ENCODE measurements at places on chromosomes 7 and 10.
A peak's percentile ranks its signal among the peaks of the same experiment; 100 is the strongest.

GRCh38 chr7:47262881-47263280, 319.0 kb downstream of the TNS3 start:
- no peak for DNase-seq

GRCh38 chr10:99630433-99630832, 10.2 kb upstream of the SLC25A28 start:
- DNase-seq: no peak

DNA sequence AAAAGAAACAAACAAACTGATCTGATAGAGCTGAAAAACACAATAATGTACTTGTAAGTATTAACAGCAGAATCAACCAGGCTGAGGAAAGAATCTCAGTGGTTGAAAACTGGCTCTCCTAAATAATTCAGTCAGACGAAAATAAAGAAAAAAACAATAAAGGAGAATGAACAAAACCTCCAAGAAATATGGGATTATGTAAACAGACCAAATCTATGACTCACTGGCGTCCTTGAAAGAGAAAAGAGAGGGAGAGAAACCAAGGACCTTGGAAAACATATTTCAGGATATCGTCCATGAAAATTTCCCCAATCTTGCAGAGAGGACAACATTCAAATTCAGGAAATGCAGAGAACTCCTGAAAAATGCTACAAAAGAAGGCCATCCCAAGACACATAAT, 62.9 kb downstream of the FBXL13 start:
- DNase-seq: no peak

GRCh38 chr7:96067321-96067720, 254.6 kb downstream of the SLC25A13 start:
- DNase-seq: no peak

DNA sequence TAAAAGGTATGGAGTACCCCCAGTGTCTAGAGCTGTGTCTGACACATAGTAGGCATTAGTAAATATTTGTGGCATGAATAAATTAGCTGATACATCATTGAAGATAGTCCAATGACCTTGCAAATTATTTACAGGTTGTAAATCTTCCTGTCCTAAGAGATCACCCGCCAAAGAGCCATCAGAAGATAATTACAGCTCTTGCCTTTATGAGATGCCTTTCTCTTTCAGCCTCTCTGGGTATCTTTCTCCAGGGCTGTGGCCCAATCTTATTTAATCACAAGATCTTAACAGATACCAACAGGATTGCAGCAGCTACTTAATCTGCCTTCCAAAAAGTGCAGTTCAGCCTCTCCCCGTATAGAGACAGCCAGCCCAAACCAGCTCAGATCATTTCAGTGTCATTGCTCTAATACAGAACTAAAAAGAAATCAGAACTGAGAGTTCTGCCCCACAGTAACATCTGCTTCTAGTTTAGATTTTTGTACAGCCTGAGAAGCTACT, 41.5 kb downstream of the MYOF start:
- DNase-seq: no peak

- no peak for DNase-seq
Measured at GRCh38 chr7:17971411-17971810, 31.1 kb upstream of the SNX13 start.

DNA sequence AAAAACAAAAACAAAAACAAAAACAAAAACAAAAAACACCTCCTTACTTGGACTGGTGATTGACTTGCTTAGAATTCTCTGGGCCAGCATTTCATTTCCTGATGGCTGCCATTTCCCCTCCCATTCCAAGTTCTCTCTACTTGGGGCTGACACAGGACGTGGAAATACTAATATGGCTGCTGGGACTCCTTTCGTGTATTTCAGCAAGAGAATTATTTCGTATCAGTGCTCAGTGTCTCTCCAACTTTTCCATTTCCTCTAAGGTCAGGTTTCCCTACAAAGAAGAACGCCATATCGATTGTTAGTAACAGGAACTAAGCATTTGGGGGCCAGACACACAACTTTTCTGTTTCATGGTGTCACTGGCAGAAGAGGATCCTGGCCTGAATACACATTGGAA, 22.5 kb upstream of the VAX1 start:
- no peak for DNase-seq

DNA sequence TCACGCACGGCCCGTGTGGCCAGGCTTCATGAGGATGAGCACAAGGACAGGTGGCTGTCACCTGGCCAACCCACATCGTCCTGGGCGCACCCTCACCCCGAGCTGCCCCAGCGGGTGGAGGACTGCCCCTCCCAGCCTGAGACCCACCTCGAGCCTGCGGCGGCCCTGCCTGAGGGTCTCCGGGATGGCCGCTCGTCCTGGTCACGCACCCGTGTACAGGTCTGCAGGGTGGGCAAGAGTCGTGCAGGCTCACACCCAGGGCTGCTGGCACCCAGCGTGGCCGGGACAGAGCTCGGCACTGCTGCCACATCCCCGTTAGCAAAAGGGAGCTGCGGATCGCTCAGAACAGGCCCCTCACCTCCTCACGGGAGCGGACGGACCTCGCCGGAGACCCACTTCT, 14.4 kb upstream of the UTF1 start:
- DNase-seq: no peak

DNA sequence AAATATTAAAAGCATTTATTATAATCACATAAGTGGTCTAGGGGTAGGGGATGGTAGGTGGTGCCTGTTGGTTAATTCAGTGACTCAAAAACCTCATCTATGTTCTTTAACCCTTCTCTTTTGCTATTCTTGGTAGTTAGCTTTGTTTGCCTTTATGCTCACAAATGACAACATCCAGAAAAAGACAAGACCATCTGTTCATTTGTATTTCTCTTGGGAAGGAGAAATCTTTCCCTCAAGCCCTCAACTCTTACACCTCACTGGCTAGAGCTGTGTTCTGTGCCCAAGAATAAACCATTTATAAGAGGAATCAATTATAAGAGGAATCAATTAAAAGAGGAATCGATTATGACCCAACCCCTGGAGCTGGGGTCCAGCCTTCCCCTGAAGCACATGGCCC, 10.8 kb upstream of the IFRD1 start:
- DNase-seq: no peak

GRCh38 chr7:101216001-101216859, 1.2 kb downstream of the PLOD3 start:
- DNase-seq: peak; percentile 33

DNA sequence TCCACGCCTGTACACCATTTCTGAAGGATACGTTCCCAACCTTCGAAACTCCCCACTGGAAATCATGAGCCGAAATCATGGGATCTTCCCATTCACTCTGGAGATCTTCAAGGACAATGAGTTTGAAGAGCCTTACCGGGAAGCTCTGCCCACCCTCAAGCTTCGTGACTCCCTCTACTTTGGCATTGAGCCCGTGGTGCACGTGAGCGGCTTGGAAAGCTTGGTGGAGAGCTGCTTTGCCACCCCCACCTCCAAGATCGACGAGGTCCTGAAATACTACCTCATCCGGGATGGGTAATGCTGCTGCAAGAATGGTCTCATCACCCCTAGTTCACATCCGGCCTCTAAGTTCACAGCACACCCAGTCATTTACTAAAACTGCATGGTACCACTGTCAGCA, 30.3 kb downstream of the PLA2G12B start:
- DNase-seq: no peak

DNA sequence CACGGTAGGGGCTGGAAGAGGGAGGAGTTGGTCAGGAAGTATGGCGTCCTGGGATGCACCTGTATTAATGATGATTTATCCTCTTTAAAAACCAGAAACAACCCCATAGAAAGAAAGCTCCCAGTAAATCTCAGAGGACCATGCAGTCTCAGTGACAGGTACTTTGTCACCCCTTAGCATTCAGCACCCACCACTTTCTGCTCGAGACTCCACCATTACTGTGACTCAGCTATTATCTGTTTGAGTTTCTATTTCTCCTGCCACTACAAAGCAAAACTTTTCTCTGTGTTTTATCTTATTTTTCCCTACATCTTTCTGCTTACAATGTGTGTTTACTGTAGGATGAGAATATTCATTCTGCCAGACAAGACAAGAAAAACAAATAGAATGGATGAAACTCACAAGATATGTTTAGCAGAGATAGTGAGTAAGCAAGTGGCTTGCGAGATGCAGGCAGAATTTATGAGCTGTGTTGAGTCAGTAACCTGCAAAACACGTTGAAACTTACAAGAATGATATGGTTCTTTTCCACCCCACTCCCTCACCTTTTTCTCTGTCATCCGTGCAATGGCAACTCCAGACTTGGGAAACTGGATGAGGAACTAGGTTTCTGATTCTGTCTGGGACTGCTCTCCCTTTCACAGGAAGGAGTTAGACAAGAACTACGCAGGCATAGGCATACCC, 127.1 kb downstream of the AOAH start:
- DNase-seq: no peak

GRCh38 chr7:73602721-73603651, 21.3 kb downstream of the MLXIPL start:
- no peak for DNase-seq

GRCh38 chr7:112009081-112009480, 197.1 kb downstream of the DOCK4 start:
- DNase-seq: no peak

- DNase-seq: no peak
Measured at GRCh38 chr7:123738356-123738755, 10.4 kb downstream of the WASL start.

- DNase-seq: peak; percentile 32
Measured at GRCh38 chr7:112898432-112899290, 108.5 kb upstream of the TMEM168 start.

DNA sequence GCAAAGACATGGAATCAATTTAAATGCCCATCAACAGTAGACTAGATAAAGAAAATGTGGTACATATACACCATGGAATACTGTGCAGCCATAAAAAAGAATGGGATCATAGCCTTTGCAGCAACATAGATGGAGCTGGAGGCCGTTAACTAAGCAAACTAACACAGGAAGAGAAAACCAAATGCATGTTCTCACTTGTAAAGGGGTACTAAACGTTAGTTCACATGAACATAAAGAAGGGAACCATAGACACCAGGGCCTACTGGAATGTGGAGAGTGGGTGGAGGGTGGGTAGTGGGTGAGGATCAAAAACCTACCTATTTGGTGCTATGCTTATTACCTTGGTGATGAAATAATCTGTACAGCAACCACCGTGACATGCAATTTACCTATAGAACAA, 78.4 kb upstream of the GSDME start:
- no peak for DNase-seq

GRCh38 chr7:105718511-105718925, 137.2 kb upstream of the EFCAB10 start:
- peak; percentile 28 for DNase-seq

DNA sequence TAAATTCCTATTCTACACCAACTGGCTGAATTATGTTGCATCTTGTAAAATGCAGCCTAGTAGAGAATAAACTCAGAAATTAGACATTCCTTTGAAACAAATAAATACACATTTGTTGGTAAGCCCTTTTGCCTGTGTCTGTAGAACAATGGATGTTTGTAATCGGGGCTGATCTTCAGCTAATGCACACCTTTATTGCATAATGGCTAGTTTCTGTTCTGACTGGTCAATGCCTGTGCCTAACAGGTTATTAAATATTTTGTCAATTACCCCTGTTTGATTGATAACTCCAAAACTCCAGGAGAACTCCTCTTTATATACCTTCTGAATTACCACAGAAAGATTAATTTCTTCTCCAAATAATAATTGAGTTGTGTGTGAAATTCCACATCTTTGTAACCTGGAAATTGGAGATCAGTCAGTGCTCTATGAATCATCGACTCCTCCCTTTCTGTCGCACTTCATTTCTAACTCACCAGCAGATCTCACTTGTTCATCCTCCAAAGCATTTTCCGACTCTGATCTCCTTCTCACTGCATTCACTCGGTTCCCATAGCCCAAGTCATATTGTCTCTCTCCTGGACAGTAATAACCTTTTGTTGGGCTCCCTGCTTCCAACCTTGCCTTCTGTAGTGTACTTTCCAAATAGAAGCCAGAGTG, 196.0 kb upstream of the FZD1 start:
- no peak for DNase-seq

GRCh38 chr7:151085691-151086620, at the start of gene AGAP3:
TSS of gene AGAP3 (plus strand) at chr7:151086475. CDS start at chr7:151086742, 267 bp downstream.
- DNase-seq: peak; percentile 88

GRCh38 chr7:85630904-85631600, 444.2 kb upstream of the SEMA3D start:
- no peak for DNase-seq

- DNase-seq: peak; percentile 91
Measured at GRCh38 chr10:23157239-23157681, 34.9 kb upstream of the PTF1A start.

GRCh38 chr10:128848810-128849209, 618.2 kb upstream of the MGMT start:
- no peak for DNase-seq

GRCh38 chr7:27634671-27635493, 27.8 kb downstream of the HIBADH start:
- DNase-seq: no peak

GRCh38 chr10:112951359-112952281, 1.6 kb downstream of the TCF7L2 start:
- peak; percentile 57 for DNase-seq

DNA sequence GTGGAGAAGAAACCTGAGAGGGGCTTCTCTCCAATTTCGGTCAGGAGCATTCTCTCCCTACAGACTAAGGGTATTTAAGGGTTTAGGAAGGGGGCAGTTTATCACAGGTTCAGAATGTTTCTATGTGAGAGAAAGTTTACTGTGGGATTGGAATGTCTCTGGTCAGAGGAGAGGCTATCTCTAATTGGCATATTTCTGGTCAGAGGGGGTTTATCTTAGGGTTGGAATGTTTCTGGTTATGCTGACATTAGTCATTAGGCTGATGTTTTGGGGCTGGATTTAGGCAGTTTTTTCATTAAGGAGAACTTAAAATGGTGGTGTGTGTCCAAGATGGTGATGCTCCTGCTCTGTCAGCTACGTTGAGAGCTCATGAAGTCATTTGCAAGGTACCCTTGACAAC, 758.0 kb downstream of the TYW1 start:
- DNase-seq: no peak

DNA sequence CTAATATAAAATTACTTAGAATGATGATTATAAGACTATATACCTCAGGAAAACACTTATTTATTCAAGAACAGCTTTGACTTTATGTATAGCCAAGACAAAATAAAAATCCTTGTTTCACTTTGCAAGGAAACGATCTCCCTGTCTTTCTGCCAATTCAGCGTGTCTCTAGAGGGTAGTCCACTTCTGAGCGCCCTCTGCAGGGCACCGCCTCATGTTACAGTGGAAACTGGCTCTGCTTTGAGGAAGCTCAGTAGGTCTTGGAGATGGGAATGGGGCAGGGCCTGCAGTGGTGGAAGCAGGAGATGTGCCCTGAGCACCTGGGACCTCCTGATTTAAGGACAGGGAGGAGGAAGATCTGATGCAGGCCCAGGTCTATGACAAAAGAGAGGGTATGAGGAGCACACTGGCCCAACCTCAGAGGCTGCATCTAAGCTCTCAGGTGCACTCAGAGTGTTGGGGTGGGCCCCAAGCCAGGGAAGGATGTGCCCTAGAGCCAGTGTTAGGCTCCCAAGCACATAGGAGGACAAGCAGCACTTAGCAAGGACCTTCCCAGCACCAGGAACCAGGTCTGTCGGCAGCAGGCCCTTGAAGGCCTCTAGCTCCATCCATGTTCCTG, 481.0 kb downstream of the TNS3 start:
- DNase-seq: peak; percentile 58
